ENCODE measurements at places on chromosomes 12 and 14.

DNA sequence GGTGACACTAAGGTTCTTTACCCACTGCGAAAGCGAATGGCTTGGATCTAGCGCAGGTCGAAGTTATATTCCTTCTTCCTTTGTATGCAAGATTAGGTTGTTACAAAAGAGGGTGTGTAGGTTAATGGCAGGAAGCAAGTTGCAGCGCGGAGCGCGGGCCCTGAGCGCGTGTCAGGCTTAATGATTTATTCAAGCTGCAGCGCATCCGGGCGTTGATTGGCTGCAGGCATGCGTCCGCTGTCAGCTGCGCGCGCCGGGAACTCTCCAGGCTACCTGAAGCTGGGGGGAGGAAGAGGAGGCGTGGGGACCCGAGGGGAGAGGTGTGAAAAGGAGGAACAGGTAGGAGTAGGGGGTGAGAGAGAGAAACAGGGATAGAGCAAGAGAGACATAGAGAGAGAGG is 7.4 kb downstream of the ASCL1 start:
- no peak overlapping the region for H3K4me3 ChIP-seq
- H3K36me3 ChIP-seq: no peaks in the 10 kb centered on the region
- peaks cover 97% of the 10 kb centered on the region for H3K27me3 ChIP-seq

DNA sequence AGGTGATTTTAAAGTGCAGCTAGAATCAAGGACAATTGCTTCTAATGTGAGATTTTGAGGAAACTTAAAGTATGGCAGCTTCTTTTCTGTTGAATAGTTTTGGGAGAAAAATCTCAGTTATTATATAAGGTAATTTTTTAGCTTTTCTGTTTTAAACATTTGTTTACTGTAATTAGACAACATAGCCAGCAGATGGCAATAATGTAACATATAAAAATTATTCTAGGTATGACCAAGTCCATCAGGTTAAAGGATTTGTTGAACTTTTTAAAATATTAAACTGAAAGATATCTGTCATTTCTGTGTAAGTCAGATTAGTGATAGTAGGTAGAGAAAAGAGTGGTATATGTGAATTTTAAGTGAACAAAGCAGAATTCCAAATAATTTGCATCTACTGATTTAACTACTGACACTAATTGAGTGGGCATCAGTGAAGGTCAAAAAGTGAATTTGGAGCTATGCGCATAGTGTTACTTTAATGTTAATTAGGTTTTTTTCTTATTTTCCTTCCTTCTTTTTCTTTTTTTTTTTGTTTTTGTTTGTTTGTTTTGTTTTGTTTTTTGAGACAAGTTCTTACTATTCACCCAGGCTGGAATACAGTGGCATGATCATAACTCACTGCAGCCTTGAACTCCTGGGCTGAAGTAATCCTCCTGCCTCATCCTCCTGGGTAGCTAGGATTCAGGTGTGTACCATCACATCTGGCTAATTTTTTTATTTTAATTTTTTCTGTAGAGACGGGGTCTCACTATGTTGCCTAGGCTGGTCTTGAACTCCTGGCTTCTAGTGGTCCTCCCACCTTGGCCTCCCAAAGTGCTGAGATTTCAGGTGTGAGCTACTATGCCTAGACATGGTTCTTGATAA is 18.6 kb downstream of the PRORP start:
- no peaks in the 10 kb centered on the region for H3K36me3 ChIP-seq
- no peak for DNase-seq
- H3K4me1 ChIP-seq: no peaks in the 10 kb centered on the region
- no peak overlapping the region for H3K27ac ChIP-seq
- H3K27me3 ChIP-seq: no peaks in the 10 kb centered on the region

DNA sequence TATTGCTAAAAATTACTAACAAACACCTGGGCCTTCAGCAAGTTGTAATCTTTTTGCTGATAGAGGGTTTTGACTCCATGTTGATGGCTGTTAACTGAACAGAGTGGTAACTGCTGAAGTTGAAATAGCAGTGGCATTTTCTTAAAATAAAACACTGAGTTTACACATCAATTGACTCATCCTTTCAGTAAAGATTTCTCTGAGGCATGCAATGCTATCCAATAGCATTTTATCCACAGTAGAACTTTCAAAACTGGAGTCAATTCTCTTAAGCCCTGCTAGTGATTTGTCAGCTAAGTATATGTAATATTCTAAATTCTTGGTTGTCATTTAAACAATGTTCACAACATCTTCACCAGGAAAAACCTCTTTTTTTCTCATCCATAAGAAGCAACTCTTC is 59.5 kb downstream of the CMAS start:
- no peaks in the 10 kb centered on the region for H3K27me3 ChIP-seq
- no peak overlapping the region for H3K4me3 ChIP-seq
- no peaks in the 10 kb centered on the region for H3K4me1 ChIP-seq
- H3K36me3 ChIP-seq: no peaks in the 10 kb centered on the region
- no peak for DNase-seq
- no peak overlapping the region for H3K27ac ChIP-seq

DNA sequence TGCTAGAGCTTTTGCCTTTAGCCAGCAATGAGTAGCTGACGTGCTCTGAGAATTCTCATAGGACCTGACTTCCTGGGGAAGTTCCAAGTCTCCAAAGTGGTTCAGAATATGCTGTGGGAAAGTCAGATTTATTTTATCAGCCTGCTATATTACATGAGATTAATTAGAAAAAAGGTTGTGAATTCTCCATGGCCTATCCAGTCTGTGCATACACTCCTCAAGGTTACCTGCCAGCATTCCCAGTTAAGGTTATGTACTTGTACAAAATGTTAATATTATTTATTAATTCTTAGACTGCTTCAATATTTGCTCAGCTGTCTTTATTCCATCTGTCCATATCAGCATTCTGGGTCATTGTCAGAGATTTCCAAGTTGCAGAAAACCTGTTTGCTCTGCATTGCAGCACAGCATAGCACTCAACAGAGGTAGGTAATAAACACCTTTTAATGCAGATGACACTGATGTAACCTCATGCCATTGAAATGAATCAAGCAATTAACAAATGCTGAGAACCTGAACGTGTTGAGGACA is 2.7 kb upstream of the SEL1L start:
- DNase-seq: no peak
- H3K27ac ChIP-seq: no peak overlapping the region
- no peak overlapping the region for H3K4me3 ChIP-seq
- H3K4me1 ChIP-seq: peaks cover 16% of the 10 kb centered on the region

DNA sequence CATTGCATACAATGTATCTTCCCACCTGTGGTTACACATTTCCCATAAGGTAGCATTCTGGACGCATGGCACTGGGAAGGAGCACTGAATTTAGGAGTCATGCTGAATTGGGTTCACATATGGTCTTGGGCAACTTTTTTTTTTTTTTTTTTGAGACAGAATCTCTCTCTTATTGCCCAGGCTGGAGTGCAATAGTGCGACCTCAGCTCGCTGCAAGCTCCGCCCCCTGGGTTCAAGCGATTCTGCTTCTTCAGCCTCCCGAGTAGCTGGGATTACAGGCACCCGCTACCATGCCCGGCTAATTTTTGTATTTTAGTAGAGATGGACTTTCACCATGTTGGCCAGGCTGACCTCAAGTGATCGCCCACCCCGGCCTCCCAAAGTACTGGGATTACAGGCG is 13.3 kb downstream of the DIP2B start:
- peak overlapping the region; percentile 65 for H3K27ac ChIP-seq
- H3K4me1 ChIP-seq: peaks cover 7% of the 10 kb centered on the region
- no peaks in the 10 kb centered on the region for H3K36me3 ChIP-seq
- no peak overlapping the region for H3K4me3 ChIP-seq
- H3K27me3 ChIP-seq: no peaks in the 10 kb centered on the region

DNA sequence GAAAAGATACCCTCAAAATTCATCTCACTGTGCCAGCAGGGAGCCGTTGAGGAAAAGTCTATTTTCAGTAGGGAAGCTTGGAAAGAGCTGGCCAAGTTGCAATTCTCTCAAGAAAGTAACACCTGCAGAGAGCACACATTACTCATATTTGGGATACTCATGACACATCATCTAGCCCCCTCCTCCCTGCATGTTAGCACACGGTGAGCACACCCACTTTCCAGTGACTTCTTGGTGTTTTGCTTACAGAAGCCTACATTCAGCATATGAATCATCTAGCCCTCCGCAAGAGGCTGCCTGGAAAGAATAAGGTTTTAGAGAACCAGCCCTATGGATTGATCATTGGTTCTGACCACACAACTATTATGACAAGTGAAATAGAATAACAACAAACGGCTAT is 124.5 kb downstream of the PTPRO start:
- H3K27ac ChIP-seq: no peak overlapping the region
- H3K4me3 ChIP-seq: no peak overlapping the region
- no peak for DNase-seq
- H3K4me1 ChIP-seq: no peaks in the 10 kb centered on the region
